ENCODE measurements at places on chromosomes 2 and 18.

GRCh38 chr2:223396993-223397392 lies 205.2 kb downstream of the SCG2 start:
- no peak for DNase-seq

DNA sequence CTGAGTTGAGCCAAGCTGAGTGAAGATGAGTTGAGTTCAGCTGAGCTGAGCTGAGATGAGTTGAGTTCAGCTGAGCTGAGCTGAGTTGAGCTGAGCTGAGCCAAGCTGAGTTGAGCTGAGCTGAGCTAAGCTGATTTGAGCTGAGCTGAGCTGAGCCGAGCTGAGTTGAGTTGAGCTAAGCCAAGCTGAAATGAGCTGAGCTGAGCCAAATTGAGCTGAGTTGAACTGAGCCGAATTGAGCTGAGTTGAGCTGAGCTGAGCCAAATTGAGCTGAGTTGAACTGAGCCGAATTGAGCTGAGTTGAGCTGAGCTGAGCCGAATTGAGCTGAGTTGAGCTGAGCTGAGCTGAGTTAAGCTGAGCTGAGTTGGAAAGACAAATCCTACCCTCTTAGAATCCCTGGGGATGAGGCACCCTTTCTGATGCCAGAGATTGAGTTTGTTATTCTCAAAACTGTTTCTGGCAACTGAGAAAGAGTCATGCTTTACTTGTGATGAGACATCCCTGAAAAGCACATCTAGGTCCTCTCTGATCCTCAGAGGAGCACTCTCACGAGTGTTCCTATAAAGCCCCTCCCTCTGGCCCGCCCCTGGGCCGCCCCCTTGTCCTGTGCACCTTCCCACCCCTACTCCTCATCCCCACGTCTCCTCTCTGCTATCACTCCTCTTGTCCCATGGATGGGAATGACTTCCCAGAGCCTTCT lies 116.5 kb downstream of the MCFD2 start:
- DNase-seq, result no peak

DNA sequence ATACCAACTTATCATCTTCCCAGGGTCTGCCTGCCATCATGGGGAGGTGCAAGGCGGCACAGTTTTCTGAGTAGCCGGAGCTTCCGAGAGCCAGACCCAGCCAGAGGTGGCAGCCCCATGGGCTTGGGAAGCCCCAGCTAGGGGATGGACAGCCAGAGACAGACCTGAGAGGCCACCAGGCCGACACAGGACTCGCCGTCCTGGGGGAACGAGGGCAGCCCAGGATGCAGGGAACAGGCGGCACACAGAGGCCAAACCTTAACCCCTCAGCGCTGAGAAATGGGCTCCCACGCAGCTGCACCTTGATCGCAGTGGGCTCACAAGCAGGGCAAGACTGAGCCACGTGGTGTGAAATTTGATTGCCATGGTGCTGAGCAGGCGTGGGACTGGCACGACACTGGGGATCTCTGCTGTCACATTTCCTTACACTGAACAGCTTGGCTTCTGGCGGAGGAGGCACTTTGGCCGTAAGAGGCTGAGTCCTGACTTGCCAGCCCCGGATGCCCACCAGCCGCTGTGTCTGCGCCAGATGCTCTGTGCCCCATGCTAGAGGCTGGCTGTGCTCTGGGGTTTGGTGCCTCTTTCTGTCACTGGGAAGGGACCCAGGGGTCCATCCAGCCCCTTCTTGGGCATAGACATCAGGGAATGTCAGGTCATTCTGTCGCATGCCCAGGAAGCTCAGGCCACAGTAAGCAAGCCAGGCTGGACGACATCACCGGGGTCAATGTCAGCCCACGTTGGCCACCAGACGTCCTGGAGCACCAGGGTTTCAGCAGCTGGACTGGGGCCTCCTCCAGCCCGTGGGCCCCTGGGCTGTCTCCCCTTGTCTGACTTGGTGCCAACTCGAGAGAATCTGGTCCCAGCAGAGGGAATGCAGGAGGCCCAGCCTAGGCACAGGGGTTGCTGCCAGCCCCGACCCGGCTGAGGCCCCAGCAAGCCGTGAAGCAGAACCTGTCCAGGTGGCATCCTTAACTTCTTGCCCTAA lies 312.1 kb upstream of the MYT1L start:
- DNase-seq, result peak; percentile 52

GRCh38 chr2:178295906-178296305 lies 101.6 kb downstream of the OSBPL6 start:
- DNase-seq, result no peak

GRCh38 chr2:111656436-111656835 lies 227.6 kb downstream of the ANAPC1 start:
- DNase-seq, result no peak

GRCh38 chr2:237147317-237147716 lies 61.6 kb downstream of the COPS8 start:
- DNase-seq, result no peak

GRCh38 chr2:239322416-239323086 lies 78.3 kb downstream of the HDAC4 start:
- no peak for DNase-seq

- DNase-seq, result no peak
These were observed 229.5 kb upstream of the MEX3C start for GRCh38 chr18:51426996-51427395.

GRCh38 chr2:165634855-165635254 lies 159.2 kb downstream of the GALNT3 start:
- DNase-seq, result peak; percentile 83

DNA sequence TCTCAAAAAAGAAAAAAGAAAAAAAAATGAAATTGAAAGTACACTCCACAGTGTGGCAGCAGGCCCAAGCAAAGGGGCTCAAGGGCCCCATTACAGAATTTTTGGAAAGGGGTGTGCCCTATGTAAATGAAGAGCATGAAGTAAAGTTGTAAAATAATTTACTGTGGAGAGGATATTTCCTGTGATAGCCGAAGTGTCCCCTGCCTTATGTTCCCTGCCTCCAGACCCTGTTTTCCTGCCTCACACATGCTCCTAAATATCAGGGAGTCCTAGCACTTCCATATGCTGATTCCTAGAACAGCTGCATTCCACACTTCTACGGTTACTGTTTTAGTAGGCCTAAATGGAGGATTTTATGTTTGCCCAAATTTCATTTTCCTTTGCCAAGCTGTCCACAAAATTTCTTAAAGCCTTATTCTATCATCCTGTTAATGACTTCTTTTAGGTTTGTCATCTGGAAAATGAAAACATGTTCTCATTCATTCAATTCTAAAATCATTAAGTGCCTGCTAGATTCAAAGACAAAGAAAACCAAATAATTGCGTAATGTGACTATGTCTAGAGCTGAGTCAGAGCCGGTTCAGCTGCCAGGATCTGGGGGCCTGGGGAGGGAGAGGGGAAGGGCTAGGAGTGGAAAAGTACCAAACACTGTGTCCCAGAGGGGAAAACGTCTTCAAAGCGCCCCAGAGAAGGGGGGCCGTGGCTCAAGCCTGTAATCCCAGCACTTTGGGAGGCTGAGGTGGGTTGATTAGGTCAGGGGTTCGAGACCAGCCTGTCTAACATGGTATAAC lies 25.9 kb upstream of the IMPA2 start:
- DNase-seq, result peak; percentile 57

DNA sequence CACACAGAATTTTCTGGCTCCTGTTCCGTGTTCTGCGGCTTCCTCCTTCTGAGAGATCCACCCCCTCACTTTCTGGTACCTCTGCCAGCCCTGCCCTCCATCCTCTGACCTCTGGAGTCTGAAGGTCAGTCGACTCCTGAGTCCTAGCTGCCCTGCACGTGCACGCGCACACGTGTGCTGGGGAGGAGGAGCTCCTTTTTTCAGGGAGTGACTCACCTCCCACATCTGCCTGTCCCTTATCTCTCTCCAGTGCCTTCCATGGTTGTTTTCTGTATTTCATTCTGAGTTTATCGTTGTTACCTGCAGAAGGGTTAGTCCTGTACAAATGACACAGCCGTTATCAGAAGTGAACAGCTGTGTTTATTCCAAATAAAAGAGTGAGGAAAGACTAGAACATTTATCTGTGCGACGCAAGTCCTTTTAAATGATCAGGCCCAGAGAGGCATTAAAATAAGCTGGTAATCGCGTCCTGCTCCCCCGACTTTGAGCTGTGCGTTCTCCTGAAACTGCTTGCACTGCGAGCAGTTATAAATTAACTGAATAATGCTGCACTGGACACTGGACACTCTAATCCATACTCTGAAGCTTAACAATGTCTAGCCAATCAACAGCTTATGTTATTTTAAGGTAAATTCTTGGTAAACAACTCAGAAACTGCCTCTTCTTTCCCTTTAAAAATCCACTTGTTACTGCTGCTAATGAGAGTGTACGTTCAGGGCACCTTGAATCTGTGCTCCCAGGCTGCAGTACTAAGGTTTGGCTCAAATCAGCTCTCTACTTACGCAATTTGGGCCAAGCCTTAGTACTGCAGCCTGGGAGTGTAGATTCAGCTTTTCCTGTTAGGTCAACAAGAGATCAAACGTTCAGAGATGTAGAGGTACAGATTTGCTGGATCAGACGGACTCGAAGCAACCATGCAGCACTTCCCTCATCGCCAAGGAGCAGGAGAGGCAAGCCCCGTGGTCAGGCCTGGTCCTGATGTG lies 72.5 kb downstream of the GALR1 start:
- DNase-seq, result no peak

DNA sequence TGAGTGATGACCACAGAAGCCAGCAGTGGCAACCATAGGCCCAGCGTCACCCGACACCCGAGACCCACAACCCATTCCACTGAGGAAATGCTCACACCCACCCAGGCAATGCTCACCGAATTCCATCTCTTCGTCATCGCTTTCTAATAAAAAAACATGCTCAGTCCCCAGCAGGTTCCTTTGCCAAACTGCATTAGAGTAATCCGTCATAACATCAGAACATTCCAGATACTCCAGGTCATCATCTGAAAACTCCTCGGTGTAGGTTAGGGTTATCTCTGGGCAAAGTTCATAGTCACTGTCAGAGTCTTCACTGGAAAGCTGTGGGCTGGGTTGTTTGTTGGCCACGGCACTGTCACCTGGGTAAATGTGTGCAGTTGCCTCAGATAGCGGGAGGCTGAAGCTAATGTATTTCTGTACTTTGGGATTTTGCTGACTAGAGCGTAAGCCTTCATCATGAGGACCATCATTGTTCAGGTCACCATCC lies 49.3 kb downstream of the ALPK2 start:
- DNase-seq, result no peak

DNA sequence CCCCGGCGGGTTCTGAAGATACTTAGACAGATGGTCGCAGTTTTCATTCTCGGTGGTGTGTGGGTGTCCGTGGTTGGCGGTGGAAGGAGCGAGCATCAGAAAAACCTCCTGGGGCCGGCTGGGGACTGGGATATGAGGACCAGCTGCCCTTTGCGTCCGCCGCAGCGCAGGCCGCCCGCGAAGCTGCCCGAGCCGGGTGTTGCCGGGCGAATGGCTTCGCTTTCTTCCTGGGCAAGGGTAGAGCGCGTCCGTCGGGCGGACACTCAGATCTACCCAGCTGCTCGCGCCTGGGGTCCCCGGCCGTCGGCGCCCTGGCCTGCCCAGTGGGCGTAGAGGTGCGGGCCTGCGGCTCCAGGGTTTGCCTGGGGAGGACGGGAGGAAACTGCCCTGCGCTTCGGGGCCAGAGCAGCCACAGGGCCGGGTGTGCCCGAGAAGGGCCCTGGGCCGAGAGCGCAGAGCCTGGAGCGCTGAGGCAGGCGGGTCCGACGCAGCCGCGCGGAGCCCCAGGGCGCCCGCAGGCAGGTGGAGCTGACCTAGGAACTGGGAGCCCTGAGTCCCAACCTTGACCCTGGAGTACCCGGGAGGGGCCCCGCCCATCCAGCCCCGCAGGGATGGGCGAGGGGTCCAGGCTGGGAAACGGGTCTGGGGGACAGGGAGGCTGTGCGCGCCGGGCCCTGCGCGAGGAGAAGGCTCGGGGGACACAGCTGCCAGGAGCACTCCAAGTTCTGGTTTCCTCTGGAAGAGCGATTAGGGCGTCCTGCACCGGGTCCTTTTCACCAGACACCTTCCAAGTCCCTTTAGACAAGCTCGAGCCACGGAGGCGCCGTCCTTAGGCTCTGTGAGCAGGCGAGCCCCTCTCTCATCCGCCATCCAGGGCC lies 1.3 kb downstream of the TWIST2 start:
- DNase-seq, result no peak

GRCh38 chr18:75977081-75977480 lies 518.0 kb downstream of the ZNF516 start:
- no peak for DNase-seq

- DNase-seq, result no peak
These were observed 11.0 kb downstream of the ITGA4 start for GRCh38 chr2:181467966-181468707.

DNA sequence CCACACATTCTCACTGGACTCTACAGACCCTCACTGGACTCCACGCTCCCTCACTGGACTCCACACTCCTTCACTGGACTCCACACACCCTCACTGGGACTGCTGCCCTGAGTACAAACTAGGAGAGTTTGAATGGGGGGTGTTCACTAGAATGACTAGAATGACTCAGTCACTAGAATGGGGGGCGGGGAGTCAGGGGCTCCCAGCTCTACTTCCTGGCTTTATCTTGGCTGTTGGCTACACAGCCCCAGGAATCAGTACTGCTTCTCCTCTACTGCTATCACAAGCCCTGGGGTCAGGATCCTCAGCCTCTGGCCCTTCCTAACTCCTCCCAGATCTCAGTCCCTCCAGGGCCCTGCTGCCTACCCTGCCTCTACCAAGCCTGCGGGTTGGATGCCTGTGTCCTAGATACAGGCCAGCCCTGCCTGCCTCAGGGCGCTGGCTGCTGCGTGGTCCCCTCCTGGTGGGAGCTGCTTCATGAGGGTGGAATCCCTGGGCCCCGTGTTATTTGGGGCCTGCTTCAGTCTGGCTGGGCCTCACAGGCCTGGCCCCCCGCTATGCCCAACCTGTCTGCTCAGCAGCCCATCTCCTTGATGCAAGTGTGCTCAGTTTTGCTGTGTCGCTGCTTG lies 7.8 kb downstream of the PTMA start:
- DNase-seq, result no peak

DNA sequence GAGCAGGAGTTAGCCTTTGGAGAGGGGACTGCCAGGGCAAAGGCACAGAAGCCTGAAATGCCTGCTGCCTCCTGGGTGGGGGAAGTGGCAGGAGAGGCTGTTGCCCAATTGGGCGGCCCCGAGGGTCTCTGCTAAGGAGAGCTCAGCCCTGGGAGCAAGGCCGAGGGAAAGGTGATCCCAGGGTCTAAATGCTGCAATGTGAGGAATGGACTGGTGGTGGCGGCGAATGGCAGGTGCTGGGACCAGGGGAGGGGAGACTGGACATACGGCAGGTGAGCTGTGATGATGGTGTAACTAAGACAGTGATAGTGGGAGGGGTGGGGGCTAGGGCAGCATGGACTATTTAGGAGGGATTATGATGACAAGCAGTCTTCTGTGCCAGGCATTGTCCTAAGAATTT lies 104.0 kb downstream of the DYSF start:
- no peak for DNase-seq

GRCh38 chr2:158772306-158773078 lies 22.6 kb upstream of the DAPL1 start:
- peak; percentile 90 for DNase-seq

GRCh38 chr2:6679471-6679870 lies 186.2 kb downstream of the CMPK2 start:
- DNase-seq, result no peak

- DNase-seq, result no peak
These were observed 93.2 kb upstream of the CD302 start for GRCh38 chr2:159891267-159891588.
